ENCODE measurements at places on chromosomes 6 and 20. TPM values are rescaled to one million over a fixed set of nuclear protein-coding genes. Genes with fewer than 3 reads are reported as not detected.

- DNase-seq = no peak
Observed at GRCh38 chr20:4869290-4870193, 131.8 kb downstream of the SLC23A2 start.

DNA sequence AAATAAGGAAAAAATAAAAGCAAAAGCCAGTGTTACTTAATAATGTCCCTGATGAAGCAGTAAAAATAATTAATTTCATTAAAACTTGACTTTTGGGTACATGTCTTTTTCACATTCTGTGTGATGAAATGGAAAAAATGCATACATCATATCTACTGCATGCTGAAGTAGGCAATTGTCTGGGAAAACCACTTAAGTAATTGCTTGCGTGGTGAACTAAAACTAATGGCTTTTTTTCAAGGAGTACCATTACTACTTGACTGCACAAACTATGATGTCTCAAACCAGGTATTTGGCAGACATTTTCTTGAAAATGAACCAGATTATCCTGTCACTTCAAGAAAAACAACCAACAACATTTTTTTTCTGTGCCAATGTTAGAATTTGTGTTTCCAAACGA, 91.3 kb upstream of the AKIRIN2 start:
- no peak for DNase-seq

GRCh38 chr6:11989386-11989785, 22.7 kb upstream of the HIVEP1 start:
- DNase-seq = no peak

GSTA2 gene
- total RNA-seq = not detected

DNA sequence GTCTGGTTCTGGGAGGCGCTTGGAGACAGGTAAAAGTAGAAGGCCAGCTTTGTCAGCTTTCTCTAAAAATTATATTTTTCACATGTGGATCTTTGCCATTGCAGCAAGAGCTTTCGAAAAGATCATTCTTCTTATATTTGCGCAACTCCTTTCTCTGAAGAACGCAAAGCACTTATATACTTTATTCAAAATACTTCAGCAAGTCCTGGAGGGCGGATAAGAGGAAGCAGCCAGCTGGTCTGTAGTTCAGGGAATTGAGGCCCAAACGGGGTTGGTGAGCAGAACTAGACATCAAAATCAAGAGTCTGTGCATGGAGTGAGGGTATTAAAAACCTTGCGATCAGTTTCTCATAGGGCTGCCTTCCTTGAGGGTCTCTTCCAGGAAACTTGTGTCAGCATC, 182.3 kb downstream of the DTNBP1 start:
- no peak for DNase-seq

DNA sequence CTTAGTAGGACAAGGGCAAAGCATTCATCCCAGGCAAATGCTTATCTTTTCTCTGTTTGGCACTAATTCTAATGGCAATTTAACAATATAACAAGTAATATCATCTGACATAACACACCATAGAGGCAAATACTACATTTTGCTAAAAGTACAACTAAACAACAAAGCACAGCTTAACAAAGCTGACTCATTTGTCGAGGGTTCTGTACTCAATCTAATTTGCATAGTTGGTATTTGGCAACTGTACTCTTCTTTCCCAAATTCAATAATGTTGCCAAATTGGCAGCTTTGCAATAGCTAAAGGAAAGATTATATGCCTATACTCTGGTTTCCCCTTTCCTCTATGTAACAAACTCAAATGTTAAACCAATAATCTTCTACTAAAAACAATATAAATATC, 461.0 kb downstream of the PKHD1 start:
- DNase-seq = no peak

RIOK1 gene
- total RNA-seq = 38.2 TPM

DNA sequence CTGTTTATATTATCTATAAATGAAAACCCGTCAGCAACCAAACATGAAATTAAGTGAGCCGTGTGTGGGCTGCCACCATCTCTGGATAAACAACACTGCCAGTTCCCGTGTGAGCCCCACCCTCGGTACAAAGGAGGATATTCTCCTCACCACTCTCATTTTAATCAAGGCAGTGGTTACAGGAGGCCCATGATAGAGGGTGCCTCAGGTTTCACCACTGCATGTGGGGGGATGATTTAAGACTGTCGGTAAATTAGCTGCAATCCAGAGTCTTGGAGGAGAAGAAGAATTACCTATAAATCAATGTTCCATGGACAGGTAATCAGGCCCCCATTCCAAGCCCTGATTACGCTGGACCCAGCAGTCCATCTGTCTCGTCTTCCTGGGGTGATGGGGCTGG, 361.6 kb upstream of the SULF2 start:
- no peak for DNase-seq

SRSF12 gene
- total RNA-seq = 0.07 TPM

DNA sequence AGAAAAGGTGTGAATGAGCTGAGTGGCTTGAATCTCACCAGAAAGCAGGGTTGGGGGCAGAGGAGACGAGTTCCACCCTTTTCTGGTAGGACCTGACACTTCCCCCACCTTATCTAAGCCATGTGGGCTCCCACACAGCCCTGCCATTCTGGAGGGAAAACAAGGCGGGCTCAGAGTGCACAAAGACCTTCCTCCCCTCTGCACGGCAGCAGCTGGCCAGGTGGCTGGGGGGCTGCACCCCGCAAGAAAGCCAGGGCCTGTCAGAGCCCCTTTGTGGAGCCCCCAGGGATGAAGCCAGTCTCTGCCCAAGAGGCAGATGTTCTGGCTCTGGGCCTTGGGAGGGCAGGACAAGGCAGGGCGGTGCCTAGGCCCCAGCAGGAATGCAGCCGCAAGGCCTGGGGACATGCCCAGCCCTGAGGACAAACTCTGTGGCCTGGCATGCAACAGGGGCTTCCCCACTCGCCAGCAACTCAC, 48.4 kb upstream of the DSN1 start:
- DNase-seq = no peak

GRCh38 chr6:34275128-34275804, 26.5 kb upstream of the SMIM29 start:
- peak; percentile 9 for DNase-seq

DNA sequence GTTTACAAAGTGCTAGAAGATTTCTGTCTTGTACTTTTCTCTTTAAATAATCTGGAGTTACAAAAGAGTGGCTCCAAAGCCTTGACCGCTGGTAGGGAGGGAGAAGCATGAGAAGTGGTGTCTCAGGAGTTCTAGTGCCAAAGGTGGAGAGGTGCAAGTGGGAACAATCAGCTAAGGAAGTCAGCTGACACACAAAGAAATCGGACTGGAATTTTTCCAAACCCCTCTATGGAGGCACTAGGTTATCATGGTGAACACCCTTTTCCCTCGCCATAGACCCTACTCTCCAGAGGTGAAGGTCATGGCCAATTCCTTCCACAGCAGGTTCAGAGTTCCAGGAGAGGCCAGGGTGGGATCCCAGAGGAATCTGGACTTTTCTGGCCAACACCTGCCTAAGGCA, 14.8 kb downstream of the PLAGL2 start:
- DNase-seq = no peak

RALY gene
- 198 TPM for total RNA-seq

GRCh38 chr6:118744261-118744941, 93.0 kb upstream of the CEP85L start:
- DNase-seq = no peak

DNA sequence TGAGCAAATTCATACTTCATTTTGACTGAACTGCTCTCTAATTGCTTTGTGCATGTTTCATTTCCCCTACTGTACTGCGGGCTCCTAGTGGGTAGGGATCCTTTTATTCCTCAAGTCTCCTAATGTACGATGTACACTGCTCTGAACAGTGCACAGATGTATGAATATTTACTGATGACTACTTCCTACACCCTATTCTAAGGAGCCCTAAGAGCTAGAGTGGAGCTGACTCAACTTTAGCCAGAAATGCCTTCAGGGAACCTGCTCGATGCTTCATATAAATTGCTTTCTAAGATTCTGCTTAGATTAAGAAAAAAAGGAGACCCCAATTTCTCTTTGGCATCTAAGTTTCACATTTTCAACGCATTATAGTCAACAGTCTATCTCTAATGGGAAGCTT, 47.6 kb upstream of the SPDEF start:
- DNase-seq = no peak
